ENCODE measurements at places on chromosomes 1 and 21.

DNA sequence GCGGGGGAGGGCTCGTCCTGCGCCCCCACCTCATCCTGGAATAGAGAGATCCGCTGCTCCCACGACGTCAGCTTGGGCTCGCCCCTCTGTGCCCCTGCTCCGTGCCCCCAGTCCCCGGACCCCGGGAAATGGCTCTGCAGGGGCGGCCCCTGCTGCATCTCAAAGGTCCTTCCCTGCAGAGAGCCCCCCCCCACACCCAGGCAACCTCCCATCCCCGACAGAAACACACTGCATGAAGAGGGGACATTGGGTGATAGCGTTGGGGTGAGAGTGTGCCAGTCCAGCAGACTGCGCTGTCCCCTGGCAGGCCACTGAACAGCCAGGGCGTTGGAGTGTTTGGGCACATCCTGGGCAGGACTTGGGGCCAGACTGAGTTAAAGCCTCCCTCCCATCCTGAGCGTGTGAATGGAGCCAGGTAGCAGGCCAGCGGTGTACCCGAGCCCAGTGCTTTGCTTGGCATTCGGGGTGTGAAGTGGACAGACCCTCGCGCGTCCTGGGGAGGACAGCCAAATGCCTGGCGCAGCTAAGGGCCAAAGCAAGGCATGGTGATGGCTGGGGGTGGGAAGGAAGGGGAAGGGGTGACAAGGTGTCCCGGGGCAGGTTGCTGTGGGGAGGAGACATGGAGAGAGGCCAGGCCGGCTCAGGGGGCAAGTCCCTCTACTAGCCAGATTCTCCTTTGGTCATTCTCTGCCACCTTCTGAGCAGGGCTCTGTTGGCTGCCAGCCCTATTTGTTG lies 633 bp upstream of the ETNK2 start:
- peak; percentile 77 for DNase-seq

GRCh38 chr1:244758708-244759107 lies 76.8 kb upstream of the COX20 start:
- no peak for DNase-seq

DNA sequence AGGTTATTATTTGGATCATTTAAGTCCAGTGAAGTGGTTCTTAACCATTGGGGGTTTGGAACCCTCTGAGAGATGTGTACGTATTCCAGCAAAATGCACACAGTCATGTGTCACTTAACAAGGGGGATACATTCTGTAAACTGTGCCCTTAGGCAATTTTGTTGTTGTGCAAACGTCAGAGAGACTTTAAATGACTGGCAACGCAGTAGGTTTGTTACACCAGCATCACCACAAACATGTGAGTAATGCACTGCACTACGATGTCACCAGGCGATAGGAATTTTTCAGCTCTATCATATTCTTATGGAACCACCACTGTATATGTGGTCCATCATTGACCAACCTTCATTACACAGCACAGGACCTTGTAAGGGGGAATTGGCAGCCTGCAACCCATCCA lies 11.9 kb downstream of the AHCYL1 start:
- no peak for DNase-seq

GRCh38 chr1:2802421-2802961 lies 998 bp upstream of the TTC34 start:
- DNase-seq: no peak

GRCh38 chr1:84538599-84538998 lies 32.2 kb upstream of the GNG5 start:
- no peak for DNase-seq

DNA sequence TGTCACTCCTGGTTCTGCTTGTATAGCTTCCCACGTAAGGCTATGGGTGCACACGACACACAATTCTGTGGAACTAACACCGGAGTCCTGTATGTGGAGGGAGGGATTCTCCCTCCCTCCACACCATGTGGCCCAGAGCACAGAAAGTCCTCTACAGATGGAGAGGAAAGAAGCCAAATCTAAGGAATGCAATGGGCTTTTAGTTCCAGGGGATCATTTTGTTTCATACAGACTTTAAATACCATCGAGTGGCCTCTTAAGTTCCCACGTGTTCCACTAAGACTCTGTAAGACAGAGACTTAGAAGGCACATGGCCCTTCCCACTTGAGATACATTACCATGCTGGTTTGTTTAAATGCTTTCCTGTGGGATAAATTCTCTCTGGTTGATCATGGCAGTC lies 156.0 kb downstream of the TGFB2 start:
- DNase-seq: no peak

Data from pancreas (tissue), 10 donors.